HCEC 1CT (cell line): ENCODE measurements at places on chromosomes 5 and 9.

DNA sequence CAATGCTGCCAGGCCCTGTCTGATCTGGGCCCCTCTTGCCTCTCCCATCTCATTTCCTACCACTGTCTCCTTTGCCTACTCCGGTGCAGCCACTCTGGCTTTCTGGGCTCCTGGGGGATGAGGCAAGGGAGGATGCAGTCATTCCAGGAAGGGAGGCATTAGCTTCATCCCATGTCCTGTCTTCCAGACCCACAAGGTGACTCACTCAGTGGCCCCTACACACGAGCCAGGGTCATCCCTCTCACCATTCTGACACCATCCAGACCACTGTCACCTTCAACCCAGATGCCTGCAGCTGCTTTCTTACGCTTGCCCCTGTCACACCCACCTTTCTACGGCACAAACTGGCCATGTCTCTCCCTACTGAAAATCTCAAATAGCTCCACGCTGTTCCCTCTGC lies 19.1 kb downstream of the ACSL6 start:
- DNase-seq, result no peak

- no peak for DNase-seq
These were observed 34.2 kb downstream of the CORO2A start for GRCh38 chr9:98158071-98158831.

GRCh38 chr9:18275313-18275990 lies 198.5 kb upstream of the ADAMTSL1 start:
- DNase-seq, result no peak

GRCh38 chr5:56647099-56647850 lies 168.1 kb upstream of the MAP3K1 start:
- no peak for DNase-seq

DNA sequence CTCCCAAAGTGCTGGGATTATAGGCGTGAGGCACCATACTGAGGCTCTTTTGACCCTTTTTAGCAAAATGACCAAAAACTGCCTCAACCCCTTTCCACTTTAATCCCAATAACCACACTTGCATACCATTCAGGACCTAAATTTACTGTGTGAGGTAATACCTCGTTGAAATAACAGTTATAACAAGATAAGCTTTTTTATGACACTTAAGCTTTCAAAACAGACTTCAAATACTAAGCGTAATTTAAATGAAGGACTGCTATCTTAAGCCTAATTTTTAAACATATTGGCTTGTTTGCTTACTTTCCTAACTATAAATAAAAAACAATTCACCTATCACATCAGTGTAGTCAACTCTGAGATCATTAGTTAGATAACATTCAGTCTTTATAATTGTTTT lies 37.8 kb downstream of the PWWP2A start:
- DNase-seq, result no peak

DNA sequence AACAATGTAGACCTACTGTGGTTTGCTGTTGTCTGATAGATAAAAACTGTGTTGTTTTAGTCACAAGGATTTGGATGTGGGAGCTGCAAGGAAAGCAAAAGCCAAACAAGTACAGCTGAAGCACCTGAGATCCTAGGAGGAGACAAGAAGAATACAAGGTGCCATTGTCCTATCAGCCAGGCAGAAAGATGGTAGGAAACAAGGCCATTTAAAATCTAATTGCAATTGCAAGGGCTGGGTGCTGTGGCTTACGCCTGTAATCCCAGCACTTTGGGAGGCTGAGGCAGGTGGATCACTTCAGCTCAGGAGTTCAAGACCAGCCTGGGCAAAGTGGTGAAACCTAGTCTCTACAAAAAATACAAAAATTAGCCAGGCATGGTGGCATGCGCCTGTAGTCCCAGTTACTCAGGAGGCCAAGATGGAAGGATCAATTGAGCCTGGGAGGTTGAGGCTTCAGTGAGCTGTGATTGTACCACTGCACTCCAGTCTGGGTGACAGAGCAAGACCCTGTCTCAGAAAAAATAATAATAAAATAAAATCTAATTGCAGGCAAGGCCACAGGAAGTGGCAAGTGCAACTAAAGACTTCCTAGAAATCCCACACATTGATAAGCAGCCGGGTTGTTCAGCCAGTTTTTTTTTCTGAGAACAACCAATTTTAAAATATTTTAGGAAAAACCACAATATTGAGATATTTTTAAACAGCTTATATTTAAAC lies 22.6 kb downstream of the DOCK8 start:
- no peak for DNase-seq
